Muscle of leg (tissue), 16 donors: ENCODE measurements at places on chromosomes 7 and 10.

- DNase-seq = peak; percentile 54
These were observed 12.2 kb upstream of the REPIN1 start for GRCh38 chr7:150356265-150356897.

DNA sequence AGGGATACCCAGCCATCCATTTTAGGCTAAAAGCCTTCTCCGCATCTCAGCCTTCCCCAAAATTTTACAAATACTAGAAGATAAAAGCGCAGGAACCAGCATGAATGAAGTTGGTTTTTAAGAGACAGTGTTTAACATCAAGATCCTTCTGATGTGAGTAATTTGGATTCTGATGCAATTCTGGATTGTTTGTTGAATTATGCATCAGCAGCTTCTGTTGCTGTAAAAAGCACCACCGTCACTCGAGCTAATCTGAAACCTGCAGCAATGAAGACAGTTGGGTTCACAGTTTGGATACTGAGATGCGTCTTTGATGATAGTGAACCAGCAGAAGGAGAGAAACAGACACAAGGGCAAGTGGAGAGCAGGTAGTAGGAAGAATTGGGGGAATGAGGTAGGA lies 179.2 kb downstream of the PLXNA4 start:
- DNase-seq = no peak

- DNase-seq = peak; percentile 94
These were observed 42.4 kb downstream of the TBATA start for GRCh38 chr10:70742537-70743429.

DNA sequence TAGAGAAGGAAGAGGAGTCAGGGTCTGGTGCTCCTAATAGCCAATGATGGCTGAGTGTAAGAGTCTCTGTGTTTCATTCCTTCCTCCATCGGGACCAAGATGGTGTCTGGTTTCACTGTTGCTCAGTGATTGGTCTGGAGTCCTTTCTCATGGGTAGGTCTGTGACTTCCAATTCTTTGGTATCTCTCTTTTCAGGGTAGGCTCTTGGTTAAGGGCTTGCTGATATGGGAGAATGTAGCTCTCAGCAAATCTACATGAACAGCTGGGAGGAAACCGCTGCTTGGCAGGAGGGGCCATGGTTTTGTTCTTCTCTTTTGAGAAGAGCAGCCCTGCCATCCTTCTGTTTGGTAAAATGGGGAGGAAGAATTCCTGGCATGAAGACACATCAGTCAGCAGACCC lies 209.1 kb upstream of the PODXL start:
- no peak for DNase-seq

- DNase-seq = no peak
These were observed 25.9 kb downstream of the PFKFB3 start for GRCh38 chr10:6228647-6229046.

- no peak for DNase-seq
These were observed 12.8 kb downstream of the TRDMT1 start for GRCh38 chr10:17188644-17189172.

DNA sequence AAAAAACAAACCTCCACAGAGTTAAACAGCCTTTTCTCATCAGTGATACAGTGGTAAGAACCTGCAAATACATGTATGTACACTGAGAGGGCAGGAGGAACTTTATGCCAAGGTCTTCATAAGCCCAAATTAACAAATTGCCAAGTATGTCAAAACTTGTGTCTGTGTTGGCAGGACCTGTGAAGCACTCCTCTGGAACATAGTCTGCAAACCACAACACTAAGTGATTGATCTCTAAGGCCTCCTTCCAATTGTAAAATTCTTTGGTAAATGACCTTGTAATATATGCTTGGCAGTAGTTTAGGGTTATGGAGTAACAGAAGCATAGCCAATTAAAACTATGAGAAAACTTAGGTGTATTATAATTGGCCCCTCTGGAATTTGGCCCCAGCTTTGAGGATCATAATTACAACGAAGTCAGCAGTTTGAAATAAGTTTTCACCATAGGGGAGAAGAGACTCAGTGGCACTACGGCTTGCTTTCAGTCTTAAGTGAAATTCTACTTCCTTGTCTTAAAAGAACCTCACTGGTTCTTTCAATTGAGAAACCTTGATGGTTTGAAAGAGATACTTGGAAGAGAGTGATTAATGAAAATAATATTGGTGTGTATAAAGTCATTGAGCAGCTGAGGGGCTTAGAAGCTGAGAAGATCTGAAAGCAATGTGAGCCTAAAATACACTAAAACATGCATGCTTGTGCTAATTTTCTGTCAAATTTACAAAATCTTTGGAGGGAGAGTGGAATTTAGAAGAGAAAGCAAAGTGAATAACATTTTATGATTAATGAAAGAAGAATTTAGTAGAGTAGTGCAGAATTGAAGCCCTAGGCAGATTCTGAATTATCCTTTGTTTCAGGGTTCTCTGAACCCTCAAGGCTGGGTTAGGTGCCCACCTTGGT lies 57.6 kb downstream of the CNNM2 start:
- DNase-seq = no peak

DNA sequence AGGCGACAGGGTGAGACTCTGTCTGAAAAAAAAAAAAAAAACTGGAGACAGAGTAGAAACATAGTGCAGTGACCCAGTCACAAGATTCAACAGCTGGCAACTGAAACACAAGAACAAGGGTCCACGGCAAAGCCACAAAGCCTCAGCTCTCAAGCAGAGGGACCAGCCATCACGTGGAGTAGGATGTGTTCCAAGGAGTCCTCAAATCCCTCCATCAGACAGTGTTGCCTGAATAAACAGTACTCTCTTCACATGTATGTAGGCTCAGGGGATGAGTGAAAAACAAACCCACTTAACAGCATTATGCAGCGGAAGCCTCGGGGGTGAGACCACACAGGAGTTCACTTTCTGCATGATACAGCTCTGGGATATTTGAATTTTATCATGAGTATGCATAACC lies 62.0 kb downstream of the SLIT1 start:
- peak; percentile 15 for DNase-seq

GRCh38 chr7:75900617-75901315 lies 14.2 kb upstream of the POR start:
- DNase-seq = no peak

DNA sequence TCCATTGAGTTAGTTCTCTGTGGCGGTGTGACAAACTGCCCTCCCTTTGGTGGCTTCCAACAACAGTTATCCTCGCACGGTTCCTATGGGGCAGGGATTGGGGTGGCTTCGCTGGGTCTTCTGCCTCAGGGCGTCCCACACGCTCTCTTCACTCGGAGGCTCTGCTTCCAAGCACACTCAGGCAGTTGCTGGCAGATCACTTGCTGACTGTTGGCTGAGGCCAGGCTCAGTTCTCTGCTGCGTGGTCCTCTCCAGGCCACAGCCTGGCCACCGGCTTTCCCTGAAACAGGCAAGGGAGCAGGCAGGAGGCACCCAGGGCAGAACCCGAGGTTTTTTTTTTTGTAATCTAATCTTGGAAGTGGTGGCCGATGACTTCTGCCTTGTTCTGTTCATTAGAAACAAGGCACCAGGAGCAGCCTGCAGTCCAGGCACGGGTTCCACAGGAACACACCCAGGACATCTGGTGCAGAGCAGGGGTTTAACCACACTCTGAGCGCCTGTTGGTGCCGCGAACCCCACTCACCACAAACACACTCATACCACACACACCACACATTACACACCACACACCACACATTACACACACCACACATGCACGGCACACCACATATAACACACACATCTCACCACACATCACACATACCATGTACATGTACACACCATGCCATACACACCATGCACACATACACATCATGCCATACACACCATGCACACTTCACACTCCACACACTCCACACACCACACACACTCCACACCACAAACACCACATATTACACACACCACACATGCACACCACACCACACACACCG lies 112.2 kb downstream of the PTPN20 start:
- DNase-seq = peak; percentile 48

DNA sequence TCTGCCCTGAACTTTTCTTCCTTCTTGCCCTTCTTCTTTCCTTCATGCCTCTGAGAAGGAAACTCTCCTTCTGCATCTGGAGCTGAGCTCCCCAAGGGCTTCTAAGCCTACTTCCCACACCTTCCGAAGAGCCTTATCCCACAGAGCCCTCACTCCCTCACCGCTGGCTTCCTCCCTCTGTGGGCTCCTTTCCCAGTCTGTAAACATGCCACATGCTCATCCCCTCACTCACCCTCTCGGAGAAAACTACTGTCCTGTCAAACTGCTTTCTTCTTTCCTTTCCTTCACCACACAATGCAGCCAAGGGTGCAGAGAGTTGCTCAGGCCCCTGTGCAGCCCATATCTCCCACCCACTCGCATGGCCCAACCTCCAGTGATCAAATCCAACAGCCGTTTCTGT lies 18.1 kb downstream of the ANKRD16 start:
- no peak for DNase-seq

DNA sequence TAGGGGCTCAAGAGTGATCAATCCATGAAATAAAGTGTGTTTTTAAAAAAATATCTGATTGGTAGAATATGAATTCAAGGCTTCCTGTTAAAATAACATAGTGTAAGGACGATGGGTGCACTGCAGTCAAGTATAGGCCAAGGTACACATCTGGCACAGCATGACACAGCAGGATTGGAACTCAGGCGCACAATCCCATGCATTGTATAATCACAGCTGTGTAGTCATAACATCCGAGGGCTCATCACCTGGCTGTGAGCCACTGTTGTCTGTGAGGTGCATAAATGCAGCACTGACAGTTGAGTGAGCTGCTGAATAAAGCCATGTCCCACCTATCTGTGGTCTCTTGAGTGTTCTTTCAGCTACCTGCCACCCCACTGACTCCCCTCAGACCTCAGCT lies 142.3 kb upstream of the HPS1 start:
- no peak for DNase-seq
